ENCODE measurements at places on chromosomes 5 and 9. TPM values are rescaled to one million over a fixed set of nuclear protein-coding genes. Genes with fewer than 3 reads are reported as not detected.

CCDC180 gene
- 2.5 TPM for total RNA-seq

PPP1R26 gene
- total RNA-seq = 8.9 TPM

CBY3 gene
- not detected for total RNA-seq

DDX4 gene
- not detected for total RNA-seq

NUP188 gene
- total RNA-seq = 31.4 TPM

HRH2 gene
- total RNA-seq = not detected

GAPVD1 gene
- total RNA-seq = 72.3 TPM

ADRB2 gene
- 4.5 TPM for total RNA-seq

INSL4 gene
- total RNA-seq = not detected

Data from fibroblast of lung (primary cell).